Left lobe of liver (tissue), 2 donors: ENCODE measurements at places on chromosomes 16 and 17.

- peak; percentile 77 for DNase-seq
Measured at GRCh38 chr17:1490643-1491442, 1.6 kb downstream of the MYO1C start.

DNA sequence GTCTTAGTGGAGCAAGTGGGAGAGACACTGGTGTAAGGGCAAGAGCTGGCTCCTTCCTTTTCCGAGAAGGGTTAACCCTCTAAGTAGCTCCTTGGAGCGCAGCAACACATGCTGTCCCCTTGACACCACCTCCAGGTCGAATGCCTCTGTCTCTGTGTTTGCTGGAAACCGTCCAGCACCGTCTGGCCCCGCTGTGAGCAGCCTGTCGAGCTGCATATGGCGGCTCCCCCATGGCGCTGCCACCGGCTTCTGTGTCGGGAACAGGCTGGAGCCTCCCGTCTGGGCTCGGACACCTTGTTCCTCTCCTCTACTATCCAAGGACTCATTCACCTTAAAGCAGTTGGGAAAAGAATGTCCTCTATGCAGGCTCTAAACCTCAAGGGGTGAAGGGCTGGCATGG is 28.9 kb upstream of the WSCD1 start:
- no peak for DNase-seq

DNA sequence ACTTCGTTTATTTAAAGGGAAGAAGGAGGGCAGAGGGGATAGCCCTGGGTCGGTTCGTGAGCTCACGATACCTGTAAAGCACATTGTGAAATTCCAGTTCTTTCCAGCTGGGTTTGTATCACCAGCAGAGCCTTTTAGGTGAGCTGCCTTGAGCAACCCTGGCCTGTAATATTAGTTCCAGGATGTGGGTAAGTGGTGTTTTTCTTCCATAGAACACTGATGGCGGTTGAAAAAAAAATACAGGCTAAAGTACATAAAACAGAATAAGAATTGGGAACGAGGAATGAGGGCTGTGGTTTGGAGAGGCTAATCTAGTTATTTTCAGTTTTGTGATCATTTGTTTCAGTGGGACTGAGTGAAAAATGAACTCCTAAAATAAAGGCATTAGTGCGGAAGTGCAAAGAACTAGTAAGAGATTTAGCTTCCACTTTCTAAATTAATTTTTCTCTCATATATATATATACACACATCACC is 20.6 kb downstream of the HS3ST3B1 start:
- peak; percentile 45 for DNase-seq

DNA sequence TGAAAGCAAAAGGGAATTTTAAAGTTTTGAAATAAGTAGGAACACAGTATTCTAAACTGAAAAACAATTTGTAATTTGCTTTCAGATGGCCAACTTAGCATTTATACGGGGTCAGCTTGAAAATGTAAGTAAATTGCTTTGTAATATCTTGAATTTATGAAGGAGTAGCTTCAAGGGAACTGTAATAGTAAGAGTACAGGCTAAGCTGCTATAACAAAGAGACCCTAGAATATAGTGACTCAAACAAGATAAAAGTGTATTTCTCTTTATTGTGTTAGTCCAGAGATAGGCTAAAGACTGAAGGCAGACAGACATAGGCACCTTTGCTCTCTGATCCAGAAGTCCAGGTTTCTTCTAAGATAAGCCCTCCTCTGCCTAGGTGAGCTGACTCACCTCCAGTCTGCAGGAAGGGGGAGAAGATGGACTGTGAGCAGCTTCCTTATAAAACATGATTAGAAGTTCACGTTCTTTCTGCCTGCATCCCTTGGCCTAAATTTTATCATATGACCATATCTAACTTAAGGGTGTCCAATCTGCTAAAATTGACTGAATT is 3.2 kb downstream of the TTC19 start:
- no peak for DNase-seq

DNA sequence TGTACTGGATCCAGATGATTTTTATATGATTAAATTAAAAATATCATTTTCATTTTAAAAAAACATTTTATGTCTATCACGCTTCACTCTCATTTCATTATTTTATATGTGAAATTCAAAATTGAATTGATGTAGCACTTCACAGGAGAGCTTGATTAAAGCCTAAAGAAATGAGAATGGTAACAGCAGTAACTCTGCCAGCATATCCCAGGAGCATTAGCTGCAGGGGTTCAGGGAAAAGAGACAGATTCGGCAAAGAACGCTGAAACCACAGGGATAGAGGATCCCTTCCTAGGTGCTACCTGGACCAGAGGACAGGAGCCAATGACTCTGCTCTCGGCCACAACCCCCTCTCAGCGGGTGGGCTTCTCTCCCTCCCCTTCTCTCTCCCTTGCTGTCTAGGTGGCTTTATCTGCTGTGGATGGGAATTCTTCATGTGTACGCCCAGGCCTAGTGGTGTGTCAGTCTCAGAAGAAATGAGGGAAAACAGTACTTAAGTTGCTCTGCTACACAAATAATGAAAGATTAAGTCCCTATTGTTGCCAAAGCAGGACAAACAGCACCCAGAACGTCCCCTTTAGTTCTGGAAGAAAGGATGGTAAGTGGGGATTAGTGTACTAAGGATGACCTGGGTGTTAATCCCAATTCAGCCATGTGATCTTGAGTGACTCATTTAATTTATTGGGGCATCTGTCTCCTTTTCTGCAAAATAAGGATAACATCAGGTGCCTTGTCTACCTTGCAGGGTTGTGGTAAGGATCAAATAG is 123.3 kb downstream of the CDK5R1 start:
- DNase-seq = no peak

DNA sequence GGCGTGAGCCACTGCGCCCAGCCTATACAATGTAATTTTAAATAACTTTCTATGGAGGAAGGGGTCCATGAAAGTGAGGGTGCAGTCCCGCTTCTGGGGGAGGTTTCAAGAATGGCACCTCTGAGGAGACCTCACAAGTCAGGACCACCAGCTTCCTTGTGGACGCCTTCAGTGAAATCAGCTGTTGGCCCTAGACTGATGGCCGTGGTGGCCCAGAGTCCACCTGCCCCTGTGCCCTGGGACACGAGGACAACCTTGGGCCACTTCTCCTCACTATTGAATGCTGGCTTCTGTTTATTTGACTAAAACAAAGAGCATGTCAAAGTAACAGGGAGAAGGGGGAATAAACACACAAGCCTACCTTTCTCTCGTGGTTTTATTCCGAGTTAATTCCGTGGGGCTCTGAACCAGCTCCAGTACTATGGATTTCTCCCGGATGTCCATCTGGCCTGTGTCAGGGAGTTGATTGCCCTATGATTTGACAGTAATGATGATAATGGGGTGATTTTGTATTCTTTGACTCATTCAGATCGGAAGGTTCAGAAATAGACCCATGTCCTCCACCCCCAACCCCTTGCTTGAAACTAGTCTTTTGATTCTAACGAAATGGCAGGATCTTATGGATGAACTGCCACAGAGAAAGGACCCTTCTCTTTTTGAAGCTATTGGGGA is 8.6 kb upstream of the CBX4 start:
- DNase-seq = no peak

GRCh38 chr16:73068541-73069401 is 20.8 kb upstream of the ZFHX3 start:
- no peak for DNase-seq

DNA sequence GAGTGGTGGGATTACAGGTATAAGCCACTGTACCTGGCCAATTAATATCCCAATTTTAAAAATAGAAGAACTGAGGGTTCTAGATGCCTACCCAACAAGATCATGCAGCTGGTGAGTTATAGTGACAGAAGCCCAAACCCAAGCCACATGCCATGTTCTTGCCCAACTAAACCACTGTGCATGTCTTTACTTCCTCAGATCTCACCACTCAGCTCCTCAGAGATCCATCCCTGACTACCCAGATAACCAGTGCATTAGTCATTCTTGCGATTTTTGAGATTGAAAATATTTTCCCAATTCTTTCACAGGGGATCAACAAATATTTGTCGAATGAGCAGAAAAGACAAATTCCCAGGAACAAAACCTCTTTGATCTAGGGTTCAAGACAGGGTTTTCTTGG is 303.1 kb downstream of the CBLN1 start:
- DNase-seq = no peak

- no peak for DNase-seq
Measured at GRCh38 chr17:82018152-82018988, 4.3 kb downstream of the CENPX start.

GRCh38 chr17:17831208-17832031 is 5.4 kb downstream of the SREBF1 start:
- DNase-seq = no peak

GRCh38 chr17:7483255-7484066 is 705 bp upstream of the POLR2A start:
- peak; percentile 94 for DNase-seq

GRCh38 chr16:27844826-27845225 is 218.7 kb downstream of the GSG1L start:
- no peak for DNase-seq

DNA sequence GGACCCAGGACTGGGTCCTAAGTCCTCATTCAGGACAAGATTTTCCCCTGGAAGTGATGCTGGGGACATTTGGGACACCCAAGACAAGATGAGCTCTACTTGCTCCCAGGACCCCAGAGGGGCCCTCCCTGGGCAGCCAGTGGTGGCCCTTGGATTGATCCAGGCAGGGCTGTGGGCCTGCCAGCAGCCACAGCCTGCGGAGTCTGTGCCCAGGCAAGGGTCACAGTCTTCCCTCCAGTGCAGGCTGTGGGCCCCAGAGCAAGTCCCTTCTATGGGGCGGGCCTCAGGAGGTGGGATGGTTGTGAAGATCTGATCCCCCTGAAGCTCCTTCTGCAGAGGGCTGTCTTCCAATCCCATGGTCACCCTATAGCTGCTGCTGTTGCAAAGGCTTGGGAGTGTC is 12.6 kb downstream of the CA7 start:
- DNase-seq = no peak
